ENCODE measurements at places on chromosomes 2 and 18. TPM values are rescaled to one million over a fixed set of nuclear protein-coding genes. Genes with fewer than 3 reads are reported as not detected.

DNA sequence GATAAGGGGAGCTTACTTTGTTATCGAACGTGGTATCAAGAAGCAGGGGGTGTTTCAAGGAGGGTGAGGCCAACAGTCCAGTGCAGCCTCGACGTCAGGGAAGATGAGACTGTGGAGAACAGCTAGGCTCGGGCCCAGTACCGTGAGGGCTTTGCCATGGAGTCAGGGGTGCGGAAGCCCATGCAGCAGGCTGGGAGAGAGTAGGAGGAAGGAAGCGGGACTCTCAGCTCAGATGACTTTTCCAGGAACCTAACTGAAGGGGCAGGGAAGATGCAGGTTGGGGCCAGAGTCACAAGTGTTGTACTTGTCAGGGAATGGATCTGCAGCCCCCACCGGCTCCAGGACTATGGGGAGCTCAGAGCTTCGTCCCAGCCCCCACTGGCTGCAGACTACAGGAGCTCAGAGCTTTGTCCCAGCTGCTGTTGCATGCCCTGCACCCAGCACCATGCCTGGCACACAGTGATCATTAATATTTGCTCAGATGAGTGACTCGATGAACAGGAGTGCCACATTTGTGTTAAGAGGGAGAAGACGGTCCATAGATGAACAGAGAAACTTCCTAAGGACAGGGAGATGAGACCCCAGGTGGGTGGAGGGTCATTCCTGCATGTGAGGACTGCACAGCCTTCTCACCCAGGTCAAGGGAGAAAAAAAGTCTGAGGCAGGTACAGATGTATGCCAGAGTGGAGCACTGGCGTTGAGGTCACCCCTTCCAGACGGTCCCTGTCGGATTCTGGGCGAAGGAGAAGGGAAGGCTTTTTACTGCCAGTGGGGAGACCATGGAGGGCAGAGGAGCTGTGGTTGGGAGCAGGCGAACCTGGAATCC is 36.4 kb downstream of the PTGR3 start:
- DNase-seq: no peak

DNA sequence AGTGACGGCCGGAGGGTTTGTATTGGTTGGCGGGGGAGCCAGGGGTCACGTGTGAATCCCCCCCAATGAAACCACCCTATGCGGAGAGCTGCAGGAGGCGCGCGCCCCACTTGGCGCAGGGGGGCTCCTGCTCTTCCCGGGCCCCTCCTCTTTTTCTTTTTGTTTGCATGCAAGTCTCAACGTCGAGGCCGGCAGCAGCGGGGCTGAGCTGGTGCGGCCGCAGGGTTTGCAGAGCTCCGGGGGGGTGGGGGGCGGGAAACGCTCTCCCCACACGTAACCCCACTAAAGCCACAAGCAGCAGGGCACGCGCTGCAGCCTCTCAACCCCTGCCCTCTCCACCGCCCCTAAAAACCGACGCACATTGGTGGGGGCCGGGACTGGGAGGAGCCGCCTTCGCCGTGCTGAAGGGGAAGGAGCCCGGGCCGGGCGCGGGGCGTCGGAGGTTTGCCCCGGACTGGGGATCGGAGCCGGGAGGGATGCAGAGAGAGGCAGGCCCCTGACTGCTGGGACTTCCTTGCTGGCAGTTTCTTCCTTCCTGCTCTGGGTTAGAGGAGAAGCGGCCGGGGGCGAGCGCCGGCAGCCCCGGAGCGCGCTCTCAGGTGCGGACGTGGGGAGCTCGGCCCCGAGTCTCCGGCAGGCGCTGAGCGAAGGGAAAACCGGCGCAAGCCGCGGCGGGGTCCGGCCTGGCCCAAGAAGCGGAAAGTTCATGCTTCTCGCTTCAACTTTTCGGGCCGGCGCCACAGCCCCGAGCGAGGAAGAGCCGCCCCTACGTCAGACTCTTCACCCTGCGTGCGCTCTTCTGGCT is 864 bp downstream of the LBH start:
- peak; percentile 51 for DNase-seq

DNA sequence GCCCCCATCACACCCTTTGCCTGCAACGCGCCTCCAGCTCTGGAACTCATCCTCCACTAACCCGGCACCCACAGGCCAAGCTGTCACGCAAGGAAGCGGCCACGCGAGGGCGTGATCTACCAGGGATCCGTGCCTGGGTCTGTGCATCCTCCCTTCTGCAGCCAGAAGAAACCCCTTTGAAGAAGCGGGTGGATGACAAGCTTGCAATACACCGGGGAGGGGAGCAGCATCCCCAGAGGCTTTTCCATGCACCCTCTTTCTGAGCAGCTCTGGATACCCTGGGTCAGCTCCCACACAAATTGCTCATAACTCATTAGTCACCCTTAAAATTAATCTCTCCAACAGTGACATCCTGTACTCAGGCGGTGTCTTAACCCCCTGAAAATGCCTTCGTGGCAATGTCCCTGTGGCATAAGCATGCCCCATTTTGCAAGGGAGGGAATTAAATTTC is 47.6 kb downstream of the PDCL3 start:
- DNase-seq: peak; percentile 73

DNA sequence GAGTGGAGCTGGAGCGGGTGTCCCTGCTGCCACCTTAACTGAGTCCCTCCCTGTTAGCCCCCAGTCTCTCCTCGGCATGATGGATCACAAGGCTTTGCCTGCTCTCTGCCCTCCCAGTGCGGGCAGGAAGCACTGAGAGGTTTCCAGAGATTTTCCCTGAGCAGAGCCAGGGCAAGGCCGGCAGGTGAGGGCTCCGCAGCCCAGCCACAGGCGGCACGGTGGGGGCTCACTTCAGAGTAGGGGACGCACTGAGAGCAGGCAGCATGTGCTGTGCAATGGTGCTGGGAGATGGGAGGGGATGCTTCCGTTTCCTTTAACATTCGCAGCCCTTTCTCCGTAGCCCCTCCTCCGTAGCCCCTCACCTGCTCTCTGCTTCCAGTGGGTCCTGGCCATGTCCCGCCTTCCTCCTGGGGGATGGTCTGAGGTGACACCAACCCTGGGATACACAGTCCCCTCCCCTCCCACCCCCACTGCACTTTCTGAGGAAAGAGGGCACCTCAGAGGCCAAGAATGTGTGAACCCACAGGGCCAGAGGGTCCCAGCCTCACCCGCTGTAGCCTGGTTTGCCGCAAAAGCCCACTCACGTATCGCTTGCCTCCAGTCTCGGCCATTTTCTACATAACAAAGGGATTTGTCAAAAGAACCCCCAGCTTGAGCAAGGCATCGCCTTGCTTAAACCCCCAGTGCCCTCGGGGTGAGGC is 10.7 kb downstream of the KCNF1 start:
- no peak for DNase-seq

DNA sequence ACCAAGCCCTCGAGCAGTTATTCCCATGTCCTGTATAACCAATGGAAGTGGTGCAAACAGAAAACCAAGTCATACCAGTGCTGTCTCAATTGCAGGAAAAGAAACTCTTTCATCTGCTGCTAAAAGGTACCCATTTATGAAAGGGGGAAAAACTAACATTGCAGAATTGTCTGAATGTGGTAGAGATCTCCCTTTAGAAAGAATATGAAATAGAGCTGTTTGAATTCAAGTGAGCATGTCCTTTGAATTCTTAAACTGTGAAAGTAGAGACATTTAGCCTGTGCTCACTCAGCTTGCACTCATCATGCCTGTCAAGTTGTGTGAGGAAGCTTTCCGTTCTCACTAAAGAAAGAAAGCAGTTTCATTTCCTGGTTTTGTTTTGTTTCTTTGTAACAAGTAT is 87.4 kb downstream of the EML4 start:
- DNase-seq: no peak

GRCh38 chr2:88831792-88832248 is 140.3 kb downstream of the RPIA start:
- DNase-seq: no peak

GRCh38 chr2:159214325-159214865 is 72.1 kb downstream of the WDSUB1 start:
- no peak for DNase-seq

GRCh38 chr18:37805773-37806404 is 240.3 kb upstream of the CELF4 start:
- DNase-seq: no peak

- DNase-seq: no peak
Observed at GRCh38 chr2:215652388-215652787, 216.5 kb upstream of the FN1 start.

GRCh38 chr2:6917071-6917760 is at the start of gene RNF144A:
TSS of gene RNF144A (plus strand) at chr2:6917412. CDS start at chr2:6996927, 79,515 bp downstream.
- DNase-seq: peak; percentile 89

GRCh38 chr18:33291539-33291938 is 149.0 kb downstream of the CCDC178 start:
- DNase-seq: no peak

GRCh38 chr18:22191346-22191695 is 21.9 kb downstream of the GATA6 start:
- no peak for DNase-seq

GRCh38 chr2:232592772-232593395 is 40.5 kb upstream of the EFHD1 start:
- DNase-seq: no peak

The SPHKAP gene
- total RNA-seq: 45.7 TPM

The RTTN gene
- total RNA-seq: 29.3 TPM

The IL1F10 gene
- total RNA-seq: not detected

The DHRS9 gene
- 0.82 TPM for total RNA-seq

The NOSTRIN gene
- total RNA-seq: 2.9 TPM

The EVA1A gene
- total RNA-seq: 0.41 TPM

The CHRND gene
- total RNA-seq: not detected

The LONRF2 gene
- total RNA-seq: 47.3 TPM

The REG3G gene
- not detected for total RNA-seq

The PHLPP1 gene
- total RNA-seq: 16.3 TPM

Data from frontal cortex (tissue), 4 donors.